ENCODE measurements at places on chromosomes 6 and 20.

- DNase-seq, result no peak
Measured at GRCh38 chr6:113414511-113414910, 442.6 kb upstream of the MARCKS start.

DNA sequence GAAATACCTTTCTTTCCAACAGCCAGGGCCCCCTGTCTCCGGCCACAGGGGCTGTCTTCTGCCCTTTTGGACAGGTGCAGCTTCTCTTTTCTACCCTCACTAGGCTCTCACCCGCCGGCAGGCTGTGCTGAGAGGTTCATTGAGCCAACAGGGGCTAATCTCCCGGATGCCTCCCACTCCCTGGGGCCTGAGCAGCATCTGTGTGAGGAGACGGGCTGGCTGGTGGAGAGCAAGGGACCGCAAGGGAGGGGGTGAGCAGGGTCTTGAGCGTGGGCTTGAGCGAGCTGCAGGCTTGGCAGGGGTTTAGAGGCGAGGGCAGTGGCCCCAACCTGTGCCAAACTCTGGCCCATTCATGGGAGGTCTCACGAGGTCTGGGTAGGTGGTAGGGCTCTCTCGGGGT, 56.5 kb upstream of the CST7 start:
- DNase-seq, result no peak

- no peak for DNase-seq
Measured at GRCh38 chr6:91094806-91095475, 508.1 kb upstream of the MAP3K7 start.

DNA sequence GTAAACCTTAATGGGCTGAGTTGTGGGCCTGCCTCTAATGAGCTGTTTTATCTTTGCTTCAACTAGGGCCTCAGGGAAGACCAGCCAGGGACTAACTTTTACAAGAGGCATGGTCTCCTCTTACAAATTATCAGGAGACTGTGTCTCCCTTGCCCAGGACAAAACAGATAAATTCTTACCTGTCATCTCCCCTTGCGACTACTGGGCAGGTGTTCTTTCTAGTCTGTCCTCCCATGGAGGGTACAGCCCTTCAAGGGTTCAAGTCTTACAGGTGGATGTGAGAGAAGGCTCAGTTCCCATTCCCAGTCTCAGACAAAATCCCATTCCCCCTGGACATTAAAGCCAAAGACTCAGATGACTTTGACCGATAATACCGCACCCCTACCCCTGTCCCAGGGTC, 13.6 kb downstream of the RRBP1 start:
- DNase-seq, result no peak

DNA sequence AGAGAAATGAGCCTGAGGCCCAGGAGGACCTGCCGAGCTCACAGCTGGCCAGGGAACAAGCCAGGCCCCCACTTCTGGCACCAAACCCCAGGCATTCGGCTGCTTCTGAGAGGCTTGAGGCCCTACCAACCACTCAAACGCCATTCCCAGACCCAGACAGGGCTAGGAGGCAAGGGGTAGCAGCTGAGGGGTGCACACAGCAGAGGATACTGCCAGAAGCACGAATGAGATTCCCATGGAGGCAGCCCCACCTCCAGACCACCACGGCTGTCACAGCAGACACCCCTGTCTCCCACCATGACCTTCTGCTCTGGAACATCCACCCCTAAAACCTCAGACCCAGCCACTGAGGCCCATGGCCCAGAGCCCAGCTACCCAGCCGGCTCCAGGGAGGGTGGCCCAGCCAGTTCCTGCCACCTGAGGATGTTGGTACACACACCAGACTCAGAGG, 36.1 kb downstream of the NTSR1 start:
- DNase-seq, result no peak

DNA sequence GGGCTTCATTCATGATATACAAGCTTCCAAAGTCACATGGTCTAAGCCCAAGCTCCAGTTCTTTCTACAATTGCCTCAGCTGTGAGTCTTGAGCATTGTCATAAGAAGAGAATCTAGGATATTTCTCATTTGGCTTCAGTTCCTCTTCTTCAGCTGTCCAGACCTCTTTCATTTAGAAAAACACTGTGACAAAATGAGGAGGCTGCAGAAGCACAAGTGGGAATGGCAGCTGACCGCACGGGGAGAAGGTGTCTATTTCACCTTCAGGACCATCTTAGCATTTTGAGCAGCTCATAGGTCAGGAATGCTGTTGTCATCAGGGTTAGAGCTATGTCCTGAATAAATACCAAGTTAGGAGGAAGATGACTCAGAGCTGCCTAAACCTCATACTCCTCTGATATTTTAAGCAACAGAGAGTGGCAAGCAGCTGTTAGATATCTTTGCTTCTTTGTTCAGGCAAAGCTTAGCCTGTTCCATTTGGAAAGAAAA, 390.1 kb upstream of the CITED2 start:
- DNase-seq, result no peak

DNA sequence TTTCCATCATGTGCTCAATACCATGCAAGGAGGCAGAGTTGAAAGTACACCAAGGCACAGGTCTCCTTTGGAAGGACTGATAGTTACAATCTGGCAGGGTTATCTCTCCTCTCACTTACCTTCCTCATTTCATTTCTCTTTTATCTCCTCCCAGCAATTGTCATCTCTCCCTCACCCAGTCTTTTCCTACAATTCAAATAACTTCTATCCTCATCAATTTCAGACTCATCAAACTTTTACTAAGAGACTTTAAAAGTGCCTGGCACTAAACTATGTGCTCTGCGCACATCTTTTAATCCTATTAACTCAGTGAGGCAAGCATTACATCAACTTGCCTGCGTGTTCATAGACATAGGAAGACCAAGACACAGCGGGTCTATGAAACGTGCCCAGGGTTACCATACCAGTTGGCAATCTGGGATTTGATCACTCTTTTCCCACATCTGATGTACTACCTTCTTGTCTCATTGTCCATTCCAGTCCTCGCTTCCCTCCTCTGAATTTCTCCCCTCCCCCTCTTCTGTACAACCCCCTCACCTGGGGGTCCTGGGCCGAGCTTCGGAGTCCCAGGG, 1.2 kb downstream of the VARS1 start:
- DNase-seq, result no peak

- DNase-seq, result no peak
Measured at GRCh38 chr20:34052414-34052813, 58.7 kb downstream of the RALY start.

DNA sequence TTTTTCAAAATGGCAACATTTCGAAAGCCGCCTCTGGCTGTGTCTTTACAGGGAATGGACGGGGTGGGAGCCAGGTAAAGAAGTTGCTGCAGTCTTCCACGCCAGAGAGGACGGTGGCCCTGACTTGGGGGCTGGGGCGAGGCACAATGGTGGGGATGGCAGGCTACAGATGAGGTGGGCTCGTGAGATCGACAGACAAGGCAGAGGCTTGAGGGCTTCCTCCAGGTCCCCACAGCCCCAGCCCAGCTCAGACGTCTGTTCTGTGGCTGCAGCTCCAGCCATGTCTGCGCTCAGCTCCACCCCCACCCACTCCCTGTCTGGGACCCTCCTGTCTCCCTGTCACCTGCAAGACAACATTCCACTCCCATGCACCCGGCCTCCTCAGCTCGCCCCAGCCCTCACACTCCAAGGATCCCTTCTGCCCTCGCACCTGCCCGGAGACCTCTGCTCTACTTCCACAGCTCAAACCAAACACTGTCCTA, 7.4 kb upstream of the C20orf144 start:
- DNase-seq, result no peak

GRCh38 chr20:39823224-39823623, 861.1 kb downstream of the DHX35 start:
- DNase-seq, result no peak

DNA sequence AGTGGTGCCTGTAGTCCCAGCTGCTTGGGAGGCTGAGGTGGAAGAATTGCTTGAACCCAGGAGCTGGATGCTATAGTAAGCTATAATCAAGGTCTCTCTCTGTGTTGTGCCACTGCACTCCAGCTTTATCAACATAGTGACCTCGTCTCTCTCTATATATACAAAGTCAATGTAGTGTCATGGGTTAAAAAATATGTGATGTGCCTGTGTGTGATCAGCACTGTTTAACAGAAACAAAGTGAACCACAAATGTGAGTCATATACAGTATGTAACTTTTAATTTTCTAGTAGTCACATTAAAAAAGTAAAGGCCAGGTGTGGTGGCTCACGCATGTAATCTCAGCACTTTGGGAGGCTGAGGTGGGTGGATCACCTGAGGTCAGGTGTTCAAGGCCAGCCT, 85.3 kb upstream of the RNF24 start:
- DNase-seq, result no peak

- no peak for DNase-seq
Measured at GRCh38 chr6:69064226-69064625, 429.1 kb downstream of the ADGRB3 start.

DNA sequence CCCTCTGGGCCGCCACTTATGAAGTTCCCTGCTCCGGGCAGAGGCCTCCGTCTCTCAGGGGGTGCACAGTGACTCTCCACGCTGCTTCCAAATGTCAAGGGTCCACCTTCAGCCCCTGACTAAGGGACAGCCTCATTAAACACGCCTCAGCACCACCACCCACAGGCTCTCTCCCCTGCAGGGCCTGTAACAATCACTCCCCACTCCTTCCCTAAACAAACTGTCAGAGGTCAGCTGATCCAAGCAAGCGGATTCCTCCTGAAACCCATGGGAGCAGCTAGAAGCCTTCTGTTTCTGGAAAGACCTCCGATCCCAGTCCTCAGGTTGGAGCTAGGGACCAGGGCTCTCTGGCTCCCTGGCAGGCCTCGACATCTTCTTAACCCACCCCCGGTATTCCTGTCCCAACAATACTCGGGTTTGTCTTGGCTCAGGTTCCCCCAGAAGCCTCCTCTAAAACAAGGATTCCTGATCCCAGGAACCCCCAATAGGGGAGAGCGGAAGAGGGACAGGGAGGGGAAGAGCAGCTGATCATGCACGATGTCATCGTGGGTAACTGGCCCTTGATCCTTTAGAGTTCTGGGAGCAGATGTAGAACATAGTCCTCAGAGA, 181.0 kb downstream of the ZNF217 start:
- DNase-seq, result no peak

- DNase-seq, result no peak
Measured at GRCh38 chr20:38499366-38499765, 26.7 kb downstream of the RALGAPB start.

DNA sequence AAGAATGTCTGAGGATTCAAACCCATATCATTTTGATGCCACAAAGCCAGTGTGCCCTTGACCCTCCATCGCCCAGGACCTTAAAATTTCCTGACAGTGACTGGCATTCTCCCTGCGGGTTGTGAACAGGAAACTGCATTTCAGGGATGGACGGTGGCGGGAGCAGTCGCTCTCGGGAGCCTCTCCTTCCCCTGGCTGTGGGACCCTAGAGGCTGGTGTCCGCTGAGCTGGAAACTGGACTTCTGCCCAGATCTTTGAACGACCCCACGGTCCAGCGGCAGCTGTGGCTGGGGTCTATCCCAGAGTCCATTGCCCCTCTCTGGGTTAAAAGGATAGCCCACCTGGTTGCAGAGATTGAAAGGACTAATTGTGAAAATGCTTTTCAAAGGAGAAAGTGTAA, 1.4 kb upstream of the SEC63 start:
- no peak for DNase-seq

DNA sequence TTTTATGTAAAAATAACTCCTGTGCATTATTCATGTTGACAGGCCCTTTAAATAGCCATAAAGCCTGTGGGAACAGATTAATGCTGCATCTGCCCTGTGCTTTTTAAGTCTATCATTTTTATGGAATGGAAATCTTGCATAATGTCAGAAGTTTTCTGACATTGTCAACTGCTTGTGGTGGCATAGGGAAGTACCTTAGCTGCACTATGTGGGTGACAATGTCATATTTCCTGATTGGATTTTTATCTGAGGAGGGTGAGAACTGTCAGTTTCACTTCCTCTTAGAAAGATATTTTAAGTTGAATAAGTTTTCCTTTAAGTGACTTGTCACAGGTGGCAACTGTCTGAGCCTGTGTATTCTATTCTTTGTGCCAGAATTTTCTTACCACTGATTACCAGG, 267.9 kb downstream of the PLCB1 start:
- no peak for DNase-seq

GRCh38 chr20:57391439-57392301, 474 bp downstream of the RBM38 start:
- no peak for DNase-seq

DNA sequence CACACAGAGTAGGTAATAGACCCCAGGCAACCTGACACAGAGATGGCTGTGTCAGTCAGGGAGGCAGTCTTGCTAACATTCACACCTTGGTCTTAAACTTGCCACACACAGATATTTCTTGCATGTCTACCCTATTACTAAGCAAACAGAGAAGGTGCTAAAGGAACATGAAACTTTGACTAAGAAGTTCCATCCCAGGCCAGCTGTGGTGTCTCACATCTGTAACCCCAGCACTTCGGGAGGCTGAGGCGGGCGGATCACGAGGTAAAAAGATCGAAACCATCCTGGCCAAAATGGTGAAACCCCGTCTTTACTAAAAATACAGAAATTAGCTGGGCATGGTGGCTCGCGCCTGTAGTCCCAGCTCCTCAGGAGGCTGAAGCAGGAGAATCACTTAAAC, 222.4 kb upstream of the JARID2 start:
- peak; percentile 85 for DNase-seq

GRCh38 chr20:13317439-13317838, 96.4 kb downstream of the ISM1 start:
- DNase-seq, result no peak

- no peak for DNase-seq
Measured at GRCh38 chr6:29870104-29870503, 42.5 kb downstream of the HLA-G start.

- no peak for DNase-seq
Measured at GRCh38 chr20:61404303-61404702, 152.2 kb downstream of the CDH4 start.

- DNase-seq, result no peak
Measured at GRCh38 chr6:1850121-1850839, 240.6 kb downstream of the FOXC1 start.

- DNase-seq, result no peak
Measured at GRCh38 chr6:21715180-21715579, 121.6 kb downstream of the SOX4 start.

DNA sequence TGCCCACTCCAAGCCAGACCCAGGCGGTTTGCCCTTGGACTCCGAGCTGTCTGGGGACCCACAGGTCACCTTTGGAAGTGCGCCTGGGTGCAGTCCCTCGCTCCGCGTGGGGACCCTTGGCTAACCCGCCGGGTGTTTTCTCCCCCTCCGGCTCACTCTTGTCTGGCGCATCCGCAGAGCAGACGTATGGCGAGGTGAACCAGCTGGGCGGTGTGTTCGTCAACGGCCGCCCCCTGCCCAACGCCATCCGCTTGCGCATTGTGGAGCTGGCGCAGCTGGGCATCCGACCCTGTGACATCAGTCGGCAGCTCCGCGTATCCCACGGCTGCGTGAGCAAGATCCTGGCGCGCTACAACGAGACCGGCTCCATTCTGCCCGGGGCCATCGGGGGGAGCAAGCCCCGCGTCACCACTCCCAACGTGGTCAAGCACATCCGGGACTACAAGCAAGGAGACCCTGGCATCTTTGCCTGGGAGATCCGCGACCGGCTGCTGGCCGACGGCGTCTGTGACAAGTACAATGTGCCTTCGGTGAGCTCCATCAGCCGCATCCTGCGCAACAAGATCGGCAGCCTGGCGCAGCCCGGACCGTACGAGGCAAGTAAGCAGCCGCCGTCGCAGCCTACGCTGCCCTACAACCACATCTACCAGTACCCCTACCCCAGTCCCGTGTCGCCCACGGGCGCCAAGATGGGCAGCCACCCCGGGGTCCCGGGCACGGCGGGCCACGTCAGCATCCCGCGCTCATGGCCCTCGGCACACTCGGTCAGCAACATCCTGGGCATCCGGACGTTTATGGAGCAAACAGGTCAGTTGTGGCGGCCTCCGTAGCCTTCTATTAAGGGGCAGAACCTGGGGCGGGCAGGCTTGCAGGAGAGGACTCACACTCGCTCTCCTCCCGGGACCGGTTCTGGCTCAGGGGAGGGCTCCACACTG, 1.1 kb downstream of the PAX1 start:
- no peak for DNase-seq

- DNase-seq, result no peak
Measured at GRCh38 chr20:39800548-39800947, 838.4 kb downstream of the DHX35 start.
